ENCODE measurements at places on chromosomes 4 and X.

GRCh38 chrX:70554081-70554480 is 109.4 kb downstream of the DLG3 start:
- no peak for DNase-seq

DNA sequence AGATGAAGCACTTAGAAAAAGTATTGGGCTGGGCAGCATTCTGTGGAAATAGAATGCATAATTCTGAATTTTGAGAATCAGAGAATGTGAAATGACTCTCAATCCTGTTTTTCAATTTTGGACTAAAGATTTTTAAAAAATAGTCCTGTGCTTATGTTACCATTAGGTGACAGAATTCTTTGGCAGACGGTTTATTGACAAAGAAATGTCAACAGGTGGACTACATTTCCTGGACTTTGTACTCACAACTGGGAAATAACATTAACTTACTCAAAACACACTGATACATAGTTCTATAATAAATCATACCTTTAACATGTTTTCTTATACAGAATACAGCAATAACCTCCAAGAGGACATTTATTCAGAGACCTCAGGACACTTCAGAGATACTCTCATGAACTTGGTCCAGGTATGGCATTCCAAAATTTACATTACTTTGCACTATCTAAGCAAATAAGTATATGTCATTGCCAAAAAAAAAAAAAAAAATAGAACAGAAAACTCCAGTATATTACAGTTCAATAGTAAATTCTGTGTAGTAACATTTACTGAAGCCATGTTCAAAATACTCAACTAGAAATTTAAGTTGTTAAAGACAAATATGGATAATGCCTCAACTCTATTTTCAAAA is 72.7 kb downstream of the ANXA10 start:
- no peak for DNase-seq

GRCh38 chrX:33808636-33809035 is 323.5 kb downstream of the FAM47A start:
- DNase-seq, result no peak

GRCh38 chr4:103318327-103318726 is 120.2 kb upstream of the CENPE start:
- no peak for DNase-seq

GRCh38 chrX:129836827-129837226 is 6.9 kb downstream of the ZDHHC9 start:
- DNase-seq, result no peak

DNA sequence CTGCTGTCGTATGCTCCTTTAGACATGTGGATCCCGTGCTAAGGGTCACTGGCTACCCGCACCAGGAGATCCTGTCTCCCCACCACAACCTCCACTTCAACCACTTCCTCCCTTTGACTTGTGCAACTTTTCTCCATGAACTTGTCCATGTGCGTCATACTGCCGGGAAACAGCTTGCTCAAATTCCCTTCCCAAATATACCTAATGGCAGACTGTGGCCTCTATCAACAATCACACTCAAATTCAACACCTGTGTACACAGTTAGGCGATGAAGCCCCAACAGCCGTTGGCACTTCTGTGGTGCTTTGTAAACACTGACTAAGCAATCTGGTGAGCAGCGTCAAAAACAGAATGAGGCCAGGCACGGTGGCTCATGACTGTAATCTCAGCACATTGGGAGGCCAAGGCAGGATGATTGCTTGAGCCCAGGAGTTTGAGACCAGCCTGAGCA is 49.5 kb downstream of the CD99L2 start:
- no peak for DNase-seq

- DNase-seq, result no peak
Observed at GRCh38 chr4:140875746-140876452, 119.7 kb upstream of the TBC1D9 start.

GRCh38 chr4:109263721-109264120 is 38.7 kb downstream of the COL25A1 start:
- no peak for DNase-seq

GRCh38 chrX:40072246-40072645 is 25.5 kb downstream of the BCOR start:
- DNase-seq, result no peak

- no peak for DNase-seq
Observed at GRCh38 chr4:37685161-37685822, 884 bp downstream of the RELL1 start.

GRCh38 chr4:46993075-46994006 is at the start of gene GABRA4:
Gene GABRA4 (minus strand): TSS chr4:46993581. CDS start chr4:46993424, 157 bp downstream.
- no peak for DNase-seq

DNA sequence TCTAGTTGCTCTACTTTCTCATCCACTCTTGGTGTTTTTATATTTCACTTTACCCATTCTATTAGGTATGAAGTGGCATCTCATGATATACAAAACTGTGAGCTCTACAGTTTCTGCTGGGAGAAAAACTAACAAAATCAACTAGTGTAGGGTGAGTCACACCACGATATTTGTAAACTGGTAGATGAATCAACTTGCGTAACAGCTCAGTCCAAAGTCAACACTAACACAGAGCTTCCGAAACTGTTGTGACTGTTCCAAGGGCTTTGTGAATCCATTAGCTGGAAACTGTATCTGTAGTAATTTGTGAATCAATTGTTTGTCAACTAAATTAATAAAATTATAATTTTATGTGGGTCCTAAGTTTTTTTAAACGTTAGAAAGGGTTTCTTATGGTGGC is 119.8 kb upstream of the TSPAN5 start:
- DNase-seq, result no peak

- DNase-seq, result no peak
Observed at GRCh38 chr4:10100734-10101216, 15.8 kb downstream of the WDR1 start.

- no peak for DNase-seq
Observed at GRCh38 chrX:130130990-130131389, 20.7 kb upstream of the ELF4 start.

- no peak for DNase-seq
Observed at GRCh38 chr4:16838226-16838875, 60.1 kb downstream of the LDB2 start.

DNA sequence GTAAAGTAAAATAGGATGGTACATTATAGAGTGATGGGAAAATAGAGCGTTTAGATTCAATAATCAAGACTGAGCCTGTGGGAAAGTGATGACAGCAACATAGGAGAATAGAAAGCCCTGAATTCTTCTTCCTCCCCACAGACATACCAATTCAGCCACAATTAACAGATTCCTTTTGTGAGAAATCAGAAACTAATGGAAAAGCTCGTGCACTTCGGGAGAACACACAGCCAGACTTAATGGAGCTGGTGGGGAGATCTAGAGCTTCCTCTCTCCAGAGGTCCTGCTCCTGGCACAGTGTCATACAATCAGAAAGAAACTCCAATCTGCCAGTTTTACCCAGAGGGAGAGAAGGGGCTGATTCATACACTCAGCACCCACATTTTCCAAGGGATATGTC is 676.3 kb upstream of the BOD1L1 start:
- DNase-seq, result no peak

GRCh38 chr4:95835672-95836071 is 4.2 kb upstream of the PDHA2 start:
- DNase-seq, result no peak

- DNase-seq, result no peak
Observed at GRCh38 chr4:55078987-55079386, 46.4 kb downstream of the KDR start.

All from stimulated activated CD8-positive, alpha-beta memory T cell treated with anti-CD3 and anti-CD28 coated beads, Interleukin-4, amount 100 ng/mL, for 24 hours (primary cell).